ENCODE measurements at places on chromosomes 4 and X.

- no peak for DNase-seq
These were observed 28.6 kb upstream of the USP46 start for GRCh38 chr4:52687696-52688095.

DNA sequence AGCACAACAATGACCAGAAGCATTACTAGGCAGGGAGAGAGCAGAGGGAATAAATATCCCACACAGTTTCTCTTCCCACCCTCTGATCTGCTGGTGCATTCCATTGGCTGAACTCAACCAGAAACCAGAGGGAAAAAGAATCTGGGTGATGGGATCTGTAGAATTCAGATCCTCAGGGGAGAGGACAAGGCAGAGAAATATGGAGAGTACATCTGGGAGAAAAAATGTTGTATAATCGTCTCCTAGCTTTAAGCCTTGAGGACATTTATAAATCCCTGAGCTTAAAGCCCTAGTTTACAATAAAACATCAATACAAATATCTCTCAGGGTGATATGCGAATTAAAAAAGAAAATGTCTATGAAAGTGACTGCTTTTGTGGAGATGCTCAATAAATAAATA, 368.1 kb upstream of the MAD2L1 start:
- no peak for DNase-seq

GRCh38 chr4:159946983-159947615, 844.2 kb downstream of the RAPGEF2 start:
- DNase-seq: peak; percentile 23

GRCh38 chr4:180636696-180637404, 1606.4 kb upstream of the TENM3 start:
- peak; percentile 64 for DNase-seq

DNA sequence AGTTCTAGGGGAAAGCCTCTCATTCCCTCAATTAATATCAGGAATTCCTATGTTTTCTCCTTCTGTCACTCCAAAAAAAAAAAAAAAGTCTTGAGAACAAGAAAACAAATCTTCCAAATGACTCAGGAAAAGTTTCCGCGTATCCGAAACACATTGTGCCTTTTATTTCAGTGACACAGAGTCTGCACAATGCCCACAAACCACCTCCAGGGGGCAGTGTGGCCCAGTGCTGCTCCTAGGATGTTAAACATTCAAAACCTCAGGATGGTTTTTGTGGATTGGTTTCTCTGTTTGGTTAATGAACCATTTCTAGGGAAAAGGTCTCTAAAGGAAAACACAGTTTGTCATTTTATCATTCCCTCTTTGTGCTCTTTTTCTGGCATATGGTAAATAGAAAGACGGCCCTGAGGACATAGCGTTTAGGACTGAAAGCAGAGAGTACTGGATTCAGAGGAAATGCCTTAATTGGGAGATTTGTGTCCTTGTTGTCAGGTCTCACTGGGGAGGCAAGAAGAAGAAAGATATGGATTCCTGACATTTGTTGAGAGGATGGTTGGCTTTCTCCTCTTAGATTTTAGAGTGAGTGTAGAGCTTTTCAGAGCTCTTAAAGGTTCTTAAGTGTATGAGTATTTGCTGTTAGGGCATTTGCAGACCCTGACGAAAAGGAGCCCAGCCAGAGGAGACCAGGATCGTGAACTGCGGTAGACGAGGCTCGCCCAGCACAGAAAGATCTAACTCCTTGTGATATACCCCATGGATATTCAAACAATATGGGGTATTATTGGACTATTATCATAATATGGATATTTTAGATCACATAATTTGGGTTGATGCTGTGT, 65.7 kb upstream of the MAP9 start:
- DNase-seq: peak; percentile 15

GRCh38 chrX:107712231-107713202, 63.1 kb downstream of the TSC22D3 start:
- DNase-seq: no peak

DNA sequence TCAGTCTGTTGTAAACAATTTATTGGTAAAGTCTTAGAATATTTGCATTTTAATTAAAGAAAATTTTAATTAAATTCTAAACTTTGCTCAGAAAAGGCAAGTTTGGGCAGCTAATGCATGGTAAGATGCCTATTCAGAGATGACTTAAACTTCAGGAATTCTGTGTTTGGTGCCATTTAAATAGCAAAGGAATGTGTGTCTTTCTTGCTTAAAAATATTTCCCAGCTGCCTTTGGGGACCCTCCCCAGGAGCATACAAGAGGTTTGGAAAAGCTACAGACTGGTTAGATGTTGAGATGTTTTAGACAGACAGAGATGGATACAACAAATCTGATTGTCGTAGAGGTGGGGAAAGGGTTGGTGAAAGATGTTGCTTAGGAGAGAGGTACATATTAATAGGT, 36.5 kb downstream of the AFF2 start:
- DNase-seq: no peak

- DNase-seq: no peak
These were observed 4.5 kb upstream of the SETD7 start for GRCh38 chr4:139560406-139561104.

DNA sequence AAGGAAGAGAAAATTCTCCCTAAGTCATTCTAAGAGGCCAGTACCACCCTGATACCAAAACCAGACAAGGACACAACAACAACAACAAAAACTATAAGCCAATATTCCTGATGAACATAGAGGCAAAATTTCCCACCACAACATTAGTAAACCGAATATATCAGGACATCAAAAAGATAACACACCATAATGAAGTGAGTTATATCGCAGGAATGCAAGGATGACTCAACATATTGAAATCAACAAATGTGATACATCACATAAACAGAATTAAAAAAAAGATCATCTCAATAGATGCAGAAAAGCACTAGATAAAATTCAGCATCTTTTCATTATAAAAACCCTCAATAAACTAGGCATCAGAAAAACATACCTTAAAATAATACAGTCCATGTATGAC, 1844.4 kb upstream of the PCDH10 start:
- DNase-seq: no peak

DNA sequence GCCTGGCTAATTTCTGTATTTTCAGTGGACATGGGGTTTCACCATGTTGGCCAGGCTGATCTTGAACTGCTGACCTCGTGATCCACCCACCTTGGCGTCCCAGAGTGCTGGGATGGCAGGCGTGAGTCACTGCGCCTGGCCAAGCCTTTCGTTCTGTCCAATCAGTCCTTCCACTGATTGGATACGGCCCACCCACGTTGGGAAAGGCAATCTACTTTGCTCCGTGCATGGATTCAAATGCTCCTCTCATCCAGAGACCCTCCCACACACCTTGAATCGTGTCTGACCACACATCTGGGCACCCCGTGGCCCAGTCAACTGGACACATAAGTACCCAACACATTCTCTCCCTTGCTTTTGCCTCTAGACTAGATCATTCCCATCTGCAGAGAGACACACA, 74.9 kb downstream of the CRLF2 start:
- no peak for DNase-seq

DNA sequence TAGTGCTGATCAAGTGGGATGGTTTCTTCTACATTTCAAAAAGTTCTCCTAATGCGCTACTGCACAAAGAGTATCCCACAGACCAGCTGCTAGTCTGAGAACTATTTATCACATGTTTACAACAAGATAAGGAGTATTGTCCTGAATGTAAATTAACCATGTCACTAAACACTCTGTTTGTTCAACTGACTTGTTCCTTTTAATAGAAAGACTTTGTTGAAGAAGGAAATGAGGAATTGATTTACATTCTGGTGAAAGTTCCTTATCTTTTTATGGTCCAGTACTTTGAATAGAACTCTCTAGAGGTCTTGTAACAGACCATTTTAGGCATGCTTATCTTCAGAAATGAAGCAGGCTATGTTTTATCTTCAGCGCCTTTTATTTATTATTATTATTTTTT, 67.3 kb upstream of the IL13RA1 start:
- DNase-seq: no peak

DNA sequence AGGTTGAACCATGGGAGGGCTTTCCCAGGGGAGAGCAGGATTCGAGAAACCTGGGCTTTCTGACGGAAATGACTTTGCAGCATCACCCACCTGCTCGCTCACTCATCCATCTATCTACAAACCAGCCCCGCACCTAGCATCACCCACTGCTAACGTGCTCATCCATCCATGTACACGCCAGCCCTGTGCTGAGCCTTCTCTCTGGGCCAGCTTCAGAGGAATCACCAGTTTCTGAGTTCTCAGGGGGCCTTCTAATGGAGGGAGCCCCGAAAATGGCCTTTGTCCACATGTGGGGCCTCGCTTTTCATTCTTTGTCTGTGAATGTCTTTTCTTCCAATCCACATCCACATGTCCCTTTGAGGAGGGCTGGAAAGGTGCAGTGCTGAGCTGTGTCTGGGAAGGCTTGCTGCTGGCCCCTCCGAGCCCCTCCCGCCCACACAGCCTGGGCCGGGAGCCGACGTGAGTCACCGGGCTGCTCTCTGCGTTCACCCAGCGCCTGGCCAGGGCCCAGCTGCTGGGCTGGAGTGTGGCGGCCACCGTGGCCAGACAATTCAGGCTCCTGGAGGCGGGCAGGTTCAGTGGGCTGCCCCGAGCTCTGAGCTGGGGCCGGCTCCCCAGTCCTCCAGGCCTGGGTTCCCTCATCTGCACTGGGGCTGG, 14.7 kb downstream of the SORCS2 start:
- DNase-seq: peak; percentile 85

DNA sequence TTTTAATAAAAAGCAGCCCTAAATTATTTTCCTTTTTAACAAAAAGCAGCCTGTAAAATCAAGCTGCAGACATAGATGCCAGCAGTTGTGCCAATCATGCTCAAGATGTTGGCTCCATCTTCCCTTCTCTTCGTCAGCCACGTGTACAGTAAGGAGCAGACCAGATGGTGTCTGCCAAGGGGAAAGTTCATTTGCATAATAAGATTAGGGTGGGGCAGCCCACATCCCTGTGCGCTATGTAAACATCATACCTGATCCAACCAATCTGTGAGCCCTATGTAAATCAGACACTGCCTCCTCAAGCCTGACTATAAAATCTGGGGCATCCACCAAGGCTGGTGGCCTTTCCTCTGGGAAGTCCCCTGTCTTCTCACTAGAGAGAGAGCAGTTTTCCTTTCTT, 23.1 kb upstream of the C1GALT1C1 start:
- DNase-seq: no peak

DNA sequence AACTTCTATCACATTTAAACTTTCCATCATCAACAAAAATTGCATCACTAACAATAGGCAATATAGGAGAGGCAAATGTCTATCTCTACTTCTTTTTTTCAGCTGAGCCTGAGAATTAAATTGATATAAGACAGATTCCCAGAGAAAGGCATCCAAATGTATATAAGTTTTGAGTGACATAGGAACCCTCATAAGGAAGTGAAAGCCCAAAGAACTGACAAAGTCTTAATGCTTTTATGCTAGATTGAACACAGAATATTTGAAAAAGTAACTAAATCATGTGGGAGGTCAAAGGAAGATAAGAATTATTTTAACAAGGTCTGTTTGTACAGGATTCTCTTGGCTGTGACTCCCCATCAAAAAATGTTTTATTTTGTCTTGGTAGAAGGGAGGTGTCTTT, 714.9 kb downstream of the GRXCR1 start:
- DNase-seq: no peak

GRCh38 chr4:22635692-22636091, 57.0 kb upstream of the GBA3 start:
- DNase-seq: no peak

DNA sequence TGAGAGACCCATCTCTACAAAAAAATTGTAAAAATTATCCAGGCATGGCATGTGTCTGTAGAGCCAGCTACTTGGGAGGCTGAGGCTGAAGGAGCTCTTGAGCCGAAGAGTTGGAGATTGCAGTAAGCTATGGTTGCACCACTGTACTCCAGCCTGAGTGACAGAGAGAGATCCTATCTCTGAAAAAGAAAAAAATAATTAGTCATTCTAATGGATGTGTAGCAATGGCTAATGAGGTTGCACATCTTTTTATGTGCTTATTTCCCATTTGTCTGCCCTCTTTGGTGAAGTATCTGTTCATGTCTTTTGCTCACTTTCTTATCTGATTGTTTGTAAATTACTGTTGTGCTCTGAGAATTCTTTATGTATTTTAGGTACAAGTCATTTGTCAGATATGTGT, 19.0 kb upstream of the MAML3 start:
- DNase-seq: no peak

GRCh38 chr4:23006756-23007155, 314.0 kb downstream of the GBA3 start:
- DNase-seq: no peak
